Stimulated activated CD8-positive, alpha-beta memory T cell treated with anti-CD3 and anti-CD28 coated beads, Interleukin-2, amount 100 ng/mL, for 1 hour (primary cell): ENCODE measurements at places on chromosomes 1 and 21.
A peak's percentile ranks its signal among the peaks of the same experiment; 100 is the strongest.

- DNase-seq: no peak
Measured at GRCh38 chr1:115426231-115426771, 88.3 kb upstream of the NGF start.

DNA sequence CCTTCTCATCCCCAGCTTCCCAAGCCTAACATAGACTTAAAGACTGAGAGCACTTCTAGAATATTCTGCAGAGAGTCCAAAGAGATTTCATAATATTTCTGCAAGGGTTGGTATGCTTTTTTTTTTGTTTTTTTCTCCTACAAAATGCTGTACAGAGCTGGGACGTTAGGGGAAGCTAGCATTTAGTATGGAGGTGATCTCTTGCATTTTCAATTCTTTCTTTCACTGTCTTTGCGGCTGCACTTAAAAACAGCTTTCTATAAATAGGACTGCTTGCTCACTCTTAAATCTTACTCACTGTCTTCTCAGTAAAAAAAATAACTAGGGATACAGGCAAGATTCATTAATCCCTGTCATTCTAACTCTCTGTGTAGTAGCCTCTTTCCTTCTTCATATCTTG lies 7.4 kb downstream of the DSCAM start:
- DNase-seq: no peak

DNA sequence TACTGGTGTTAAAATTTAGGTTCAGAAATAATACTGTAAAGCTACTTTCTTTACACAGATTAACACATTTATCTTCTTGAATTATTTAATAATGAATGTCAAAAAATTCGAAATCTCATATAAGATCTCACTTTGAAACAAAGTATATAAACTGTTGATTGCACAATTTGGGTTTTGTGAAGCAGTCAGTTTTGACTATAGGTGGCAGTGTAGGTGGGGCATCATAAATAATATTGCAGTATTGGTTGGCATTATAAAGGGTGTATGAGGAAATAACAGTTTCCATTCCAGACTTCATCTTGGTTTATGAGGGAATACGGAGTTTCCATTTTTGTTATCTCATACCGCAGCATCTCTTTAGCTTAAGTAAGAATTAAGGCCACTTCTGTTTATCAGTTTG lies 49.9 kb downstream of the SUCO start:
- DNase-seq: no peak

DNA sequence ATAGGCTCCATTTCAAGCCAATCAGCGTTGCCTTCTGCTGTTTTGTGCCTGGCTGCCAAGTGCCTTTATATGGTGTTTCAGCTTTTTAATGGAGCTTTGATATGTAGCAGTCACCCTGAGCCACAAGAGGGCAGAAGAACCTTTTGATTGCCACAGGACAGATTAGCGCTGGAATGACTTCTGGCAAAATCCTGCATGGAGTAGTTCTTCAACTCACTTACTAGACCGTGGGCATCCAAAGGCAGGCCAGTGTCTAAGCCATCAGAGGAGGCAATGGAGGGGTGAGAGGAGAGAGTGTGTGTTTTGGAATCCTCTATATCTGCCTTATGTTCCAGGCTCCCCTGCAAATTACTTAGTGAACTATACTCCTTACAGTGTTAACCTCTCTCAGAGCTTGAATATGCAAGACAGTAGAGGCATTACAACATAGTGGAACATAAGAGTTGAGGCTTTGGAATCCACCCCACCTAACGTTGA lies 56.2 kb downstream of the ST3GAL3 start:
- DNase-seq: peak; percentile 1

- no peak for DNase-seq
Measured at GRCh38 chr1:234926264-234926558, 202.4 kb downstream of the TOMM20 start.

GRCh38 chr1:170678027-170678600 lies 14.2 kb downstream of the PRRX1 start:
- no peak for DNase-seq

DNA sequence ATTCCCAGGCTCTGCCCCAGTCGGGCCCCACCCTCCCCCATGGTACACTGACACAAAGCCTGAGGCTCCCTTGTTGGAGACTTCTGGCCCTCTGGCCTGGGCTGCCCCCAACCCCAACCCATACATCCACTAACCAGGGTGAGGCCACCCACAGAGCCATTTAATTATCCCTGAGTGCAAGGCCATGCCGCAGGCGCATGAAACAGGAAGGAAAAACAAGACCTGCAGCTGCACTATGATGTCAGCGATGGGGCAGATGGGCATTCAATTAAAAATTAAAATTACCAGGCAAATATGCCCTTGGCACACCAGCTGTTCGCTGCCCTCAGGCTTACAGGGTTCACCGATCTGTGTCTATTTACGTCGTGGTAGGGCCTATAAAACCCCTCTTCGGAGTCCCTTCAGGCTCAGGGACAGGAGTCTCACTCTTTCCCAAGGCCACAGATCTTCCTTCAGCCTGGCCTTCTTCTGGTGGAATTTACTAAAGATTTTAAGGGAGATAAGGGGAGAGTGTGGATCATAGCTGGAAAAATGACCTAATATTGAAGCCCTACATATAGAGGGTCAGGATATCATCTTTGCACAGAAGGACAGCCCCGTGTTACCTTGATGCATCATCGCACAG lies 29.6 kb upstream of the RGS16 start:
- DNase-seq: no peak

- no peak for DNase-seq
Measured at GRCh38 chr1:194705123-194705854, 1518.9 kb upstream of the B3GALT2 start.

DNA sequence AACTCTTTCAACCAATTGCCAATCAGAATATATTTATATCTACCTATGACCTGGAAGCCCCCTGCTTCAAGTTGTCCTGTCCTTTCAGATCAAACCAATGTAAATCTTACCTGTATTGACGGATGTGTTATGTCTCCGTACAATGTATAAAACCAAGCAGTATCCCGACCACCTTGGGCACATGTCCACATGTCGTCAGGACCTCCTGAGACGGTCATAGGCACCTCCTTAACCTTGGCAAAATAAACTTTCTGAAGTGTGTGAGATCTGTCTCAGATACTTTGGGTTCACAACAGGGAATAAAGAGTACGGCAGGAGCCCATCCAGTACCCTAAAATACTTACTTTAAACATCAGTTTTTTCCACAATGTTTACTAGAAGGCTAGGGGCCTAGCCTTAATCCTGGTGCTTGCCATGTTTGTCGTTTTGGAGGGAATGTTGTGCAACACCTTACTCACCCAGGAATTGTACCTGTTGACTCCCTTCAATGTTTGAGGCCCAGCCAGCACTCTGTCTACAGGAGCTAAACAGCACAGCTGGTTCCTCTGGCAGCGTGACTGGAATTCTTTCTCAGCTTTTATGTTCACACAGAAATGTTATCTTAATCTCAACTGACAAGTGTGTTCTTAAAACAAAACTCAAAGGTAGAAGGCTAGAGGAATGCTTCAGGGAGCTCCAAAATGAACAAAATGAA lies 90.8 kb upstream of the USP25 start:
- DNase-seq: no peak

DNA sequence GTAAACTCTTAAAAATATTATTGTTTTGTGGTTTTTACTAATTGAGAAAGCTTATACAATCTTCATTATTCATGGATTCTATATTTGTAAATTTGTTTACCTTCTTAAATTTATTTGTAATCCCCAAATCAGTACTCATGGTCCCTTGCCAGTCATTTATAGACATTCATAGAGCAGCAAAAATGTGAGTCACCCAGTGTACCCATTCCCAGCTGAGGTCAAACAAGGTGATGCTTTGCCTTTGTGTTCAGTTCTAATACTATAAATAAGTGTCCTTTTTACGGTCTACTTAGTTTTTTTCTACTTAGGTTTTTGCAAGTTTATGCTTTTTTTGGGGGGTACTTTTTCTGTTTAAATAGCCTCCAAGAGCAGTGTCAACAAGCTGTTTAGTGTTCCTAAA lies 36.1 kb downstream of the SORT1 start:
- no peak for DNase-seq

GRCh38 chr1:178619042-178619927 lies 105.8 kb upstream of the RALGPS2 start:
- DNase-seq: no peak

DNA sequence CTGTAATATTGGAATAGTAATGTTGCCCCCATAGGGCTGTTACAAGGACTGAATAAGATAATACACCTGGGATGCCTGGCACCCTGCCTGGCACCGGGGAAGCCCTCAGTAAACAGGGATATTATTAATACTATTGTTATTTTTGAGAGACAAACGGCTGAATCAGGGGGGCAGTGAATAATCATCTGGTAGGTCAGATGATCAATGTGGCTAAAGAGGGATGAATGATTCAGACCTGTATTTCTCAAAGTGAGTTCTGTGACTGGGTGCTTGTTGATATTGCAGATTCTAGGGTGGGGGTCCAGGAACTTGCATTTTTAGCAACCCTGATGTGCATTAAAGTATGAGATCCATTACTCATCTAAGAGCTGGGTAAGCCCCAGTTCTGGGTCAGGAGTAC lies 46.2 kb upstream of the BCL10 start:
- DNase-seq: no peak

GRCh38 chr1:224427346-224427745 lies 7.3 kb downstream of the WDR26 start:
- DNase-seq: no peak

- no peak for DNase-seq
Measured at GRCh38 chr1:9797049-9797448, 26.7 kb downstream of the CLSTN1 start.

GRCh38 chr1:118717893-118718292 lies 270.2 kb downstream of the TBX15 start:
- no peak for DNase-seq

DNA sequence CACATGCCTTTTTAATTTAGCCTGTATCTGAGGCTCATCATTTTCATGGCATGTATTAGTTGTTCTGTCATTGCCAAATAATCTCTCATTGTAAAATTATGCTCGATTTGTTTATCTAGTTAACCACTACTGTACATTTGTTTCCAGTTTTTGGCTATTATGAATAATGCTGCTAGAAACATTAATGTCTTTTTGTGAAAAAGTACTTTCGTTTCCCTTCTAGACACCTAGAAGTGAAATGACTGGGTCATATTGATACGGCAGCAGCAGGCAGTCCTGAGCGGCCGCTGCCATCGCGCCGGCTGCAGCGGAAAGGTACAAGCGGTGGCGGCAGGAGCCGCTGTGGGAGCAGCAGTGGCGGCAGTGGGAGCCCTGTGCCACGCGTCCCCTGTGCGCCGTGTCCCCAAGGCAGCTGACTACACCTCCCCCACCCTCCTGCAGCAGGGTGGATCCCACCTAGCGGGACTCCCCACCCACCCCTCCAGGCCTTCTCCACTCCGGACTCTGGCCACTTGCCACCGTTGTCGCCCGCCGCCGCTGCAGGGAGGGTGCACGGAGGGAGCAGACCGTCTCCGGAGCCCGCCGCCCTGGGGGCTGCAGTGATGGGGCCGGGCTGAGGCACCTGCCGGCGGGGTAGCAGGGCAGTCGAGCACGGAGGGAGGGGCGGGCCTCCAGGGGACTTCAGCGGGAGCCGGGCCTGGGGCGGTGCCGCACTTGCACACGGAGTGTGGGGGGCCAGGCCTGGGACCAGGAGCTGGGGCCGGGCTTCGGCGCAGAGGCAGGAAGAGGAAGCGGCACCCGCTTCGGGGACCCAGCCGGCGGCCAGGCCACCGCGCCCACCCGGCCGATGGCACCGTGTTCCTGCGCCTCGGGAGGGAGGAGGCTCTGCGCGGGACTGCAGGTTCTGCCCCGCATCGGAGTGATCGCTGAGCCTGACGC lies 66.8 kb upstream of the RGS7 start:
- no peak for DNase-seq

DNA sequence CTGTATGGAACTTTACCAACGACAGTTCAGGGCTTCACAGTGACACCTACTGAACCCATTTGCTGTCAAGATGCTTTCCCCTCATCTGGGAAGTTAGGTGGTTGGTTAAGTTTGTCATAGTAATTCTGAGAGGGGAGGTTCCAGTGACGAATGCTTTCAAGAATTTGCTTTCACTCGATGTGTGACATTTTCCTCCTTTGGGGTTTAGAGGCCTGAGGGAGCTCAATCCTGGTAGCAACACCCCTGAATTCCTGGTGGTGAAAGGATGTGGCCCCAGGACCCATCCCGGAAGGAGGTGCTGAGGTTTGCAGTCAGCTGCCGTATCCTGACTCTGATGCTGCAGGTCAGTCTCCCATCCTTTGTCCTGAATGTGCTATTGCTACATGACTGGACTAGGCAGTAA lies 2.8 kb downstream of the PIGV start:
- DNase-seq: no peak

- no peak for DNase-seq
Measured at GRCh38 chr1:188427642-188428041, 1598.9 kb downstream of the PLA2G4A start.

GRCh38 chr1:171113382-171113781 lies 22.7 kb downstream of the FMO3 start:
- no peak for DNase-seq

- no peak for DNase-seq
Measured at GRCh38 chr1:153395136-153395685, 4.3 kb upstream of the S100A8 start.

DNA sequence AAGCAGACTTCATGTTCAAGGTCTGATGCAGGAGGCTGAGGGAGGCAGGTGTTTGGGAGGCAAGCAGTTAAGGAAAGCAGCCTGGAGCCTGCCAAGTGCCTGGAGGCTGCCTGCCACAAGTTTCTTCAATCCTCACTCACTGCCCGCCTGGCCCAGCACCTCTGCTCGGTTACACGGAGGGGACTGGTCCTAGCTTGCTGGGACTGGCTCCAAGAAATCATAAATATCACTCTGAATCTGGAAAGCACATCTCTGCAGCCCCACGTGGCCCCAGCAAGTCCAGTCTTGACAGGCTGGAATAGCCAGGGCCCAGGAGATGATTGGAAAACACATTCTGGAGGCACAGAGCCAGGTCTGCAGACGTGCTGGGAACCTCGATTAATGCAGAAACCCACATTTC lies 83.9 kb downstream of the BCAR3 start:
- DNase-seq: no peak

DNA sequence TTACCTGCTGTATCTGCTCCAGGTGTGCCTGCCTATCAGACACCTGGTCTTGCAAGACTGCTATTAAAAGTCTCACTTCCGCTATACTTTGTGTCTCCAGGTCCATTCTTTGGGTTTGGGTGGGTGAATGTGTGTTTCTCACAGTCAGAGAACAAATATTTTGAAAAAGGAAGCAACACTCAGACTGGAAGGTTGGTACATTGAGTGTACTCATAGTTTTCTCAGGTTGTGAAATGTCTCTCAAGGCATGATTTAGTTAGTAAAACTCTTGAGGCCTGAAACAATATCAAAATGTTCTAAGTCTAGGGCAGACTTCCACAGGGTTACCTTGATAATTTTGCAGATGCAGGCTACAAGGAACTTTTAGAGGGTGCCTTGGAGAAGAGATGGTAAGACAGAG lies 429.9 kb upstream of the ZRANB2 start:
- no peak for DNase-seq

DNA sequence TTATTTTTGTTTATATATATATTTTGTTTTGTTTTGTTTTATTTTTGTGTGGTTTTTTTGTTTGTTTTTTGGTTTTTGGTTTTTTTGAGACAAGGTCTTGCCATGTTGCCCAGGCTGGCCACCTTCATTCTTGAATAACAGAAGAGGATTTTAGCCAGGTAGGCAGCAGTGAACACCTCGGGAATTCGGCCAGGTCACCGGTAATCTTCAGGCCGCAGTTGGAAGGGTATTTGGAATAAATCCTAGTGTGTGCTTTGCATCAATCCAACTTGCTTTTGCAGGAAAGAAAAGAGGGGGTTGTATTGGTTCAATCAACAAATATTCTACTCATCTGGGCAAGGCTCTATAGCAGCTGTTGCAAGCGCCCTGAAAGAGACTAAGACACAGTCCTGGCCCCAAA lies 53.9 kb downstream of the MT1HL1 start:
- DNase-seq: no peak

GRCh38 chr1:201999625-202000238 lies 10.7 kb upstream of the ELF3 start:
- no peak for DNase-seq
